Choroid plexus epithelial cell (primary cell): ENCODE measurements at places on chromosomes 7 and 10.

GRCh38 chr7:157542068-157543021, 205.5 kb downstream of the DNAJB6 start:
- DNase-seq = no peak

- no peak for DNase-seq
These were observed 56.0 kb upstream of the CTTNBP2 start for GRCh38 chr7:117929237-117929636.

- DNase-seq = no peak
These were observed 55.3 kb upstream of the KAT6B start for GRCh38 chr10:74771054-74771453.

DNA sequence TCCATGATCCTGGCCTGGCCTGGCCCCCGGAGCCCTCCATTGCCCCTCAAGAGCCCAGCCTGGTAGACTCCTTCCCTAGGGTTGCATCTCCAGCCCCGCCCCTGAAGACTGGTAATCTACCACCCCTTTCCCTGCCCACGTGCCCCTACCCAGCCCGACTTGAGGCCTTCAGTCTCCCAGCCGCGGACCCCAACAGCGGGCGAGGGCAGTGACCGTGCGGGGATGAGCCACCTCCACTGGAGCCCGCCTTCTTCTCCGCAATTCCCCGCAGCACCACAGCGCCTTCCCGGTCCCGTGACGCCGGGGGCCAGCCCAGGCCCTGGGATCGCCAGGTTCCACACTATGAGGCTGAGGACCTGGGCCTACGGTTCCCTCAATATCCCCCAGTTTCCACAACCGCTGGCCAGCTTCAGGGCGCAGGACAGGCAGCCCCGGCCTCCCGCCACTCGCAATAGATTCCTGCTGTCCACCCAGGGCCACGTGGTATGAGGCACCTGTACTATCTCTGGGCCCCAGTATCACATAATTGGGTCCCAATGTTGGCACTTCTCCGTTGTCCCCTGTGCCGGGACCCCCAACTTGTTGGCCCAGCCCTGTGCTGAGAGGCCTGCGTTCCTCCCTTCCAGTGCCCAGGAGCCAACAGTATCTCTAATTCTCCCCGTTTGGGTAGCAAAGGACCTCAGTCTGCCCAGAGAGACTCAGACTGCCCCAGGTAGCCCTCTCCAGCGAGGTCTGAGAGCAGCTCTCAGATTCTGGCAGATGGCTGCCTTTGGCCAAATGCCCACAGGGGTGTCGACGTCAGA, 1.1 kb upstream of the GPRIN2 start:
- no peak for DNase-seq

DNA sequence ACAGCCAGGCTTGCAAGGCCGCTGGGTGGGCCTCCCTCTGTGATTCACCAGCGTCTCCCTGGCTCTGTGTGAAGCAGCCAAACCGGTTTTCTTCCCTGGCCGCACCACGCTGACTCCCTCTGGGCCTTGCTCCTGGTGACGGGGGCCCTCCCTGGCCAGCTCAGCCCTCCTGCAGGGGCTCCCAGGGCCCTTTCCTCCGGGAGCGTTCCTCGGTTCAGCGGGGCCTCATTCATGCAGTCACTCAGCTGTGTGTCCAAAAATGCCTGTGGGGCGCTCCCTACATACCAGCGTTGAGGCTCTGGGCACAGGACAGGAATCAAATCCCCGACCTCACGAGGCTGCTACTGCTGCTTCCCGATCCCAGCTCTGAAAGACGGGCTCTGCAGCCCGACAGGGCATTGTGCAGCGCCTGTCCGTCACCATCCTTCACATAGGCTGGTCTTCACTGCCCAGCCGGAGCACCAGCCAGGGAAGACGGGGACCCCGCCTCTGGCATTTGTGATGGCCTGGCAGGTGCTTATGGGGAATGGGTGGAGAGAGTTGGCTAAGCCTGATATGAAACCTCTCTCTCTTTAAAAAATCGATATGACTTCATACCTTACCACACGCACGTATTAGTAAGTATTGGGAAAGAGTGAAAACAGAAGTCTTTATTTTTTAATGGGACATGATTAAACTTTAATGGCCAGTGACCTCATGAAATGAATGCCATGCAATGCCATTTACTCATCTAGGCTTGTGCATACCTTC, 110.0 kb upstream of the SHH start:
- DNase-seq = no peak

DNA sequence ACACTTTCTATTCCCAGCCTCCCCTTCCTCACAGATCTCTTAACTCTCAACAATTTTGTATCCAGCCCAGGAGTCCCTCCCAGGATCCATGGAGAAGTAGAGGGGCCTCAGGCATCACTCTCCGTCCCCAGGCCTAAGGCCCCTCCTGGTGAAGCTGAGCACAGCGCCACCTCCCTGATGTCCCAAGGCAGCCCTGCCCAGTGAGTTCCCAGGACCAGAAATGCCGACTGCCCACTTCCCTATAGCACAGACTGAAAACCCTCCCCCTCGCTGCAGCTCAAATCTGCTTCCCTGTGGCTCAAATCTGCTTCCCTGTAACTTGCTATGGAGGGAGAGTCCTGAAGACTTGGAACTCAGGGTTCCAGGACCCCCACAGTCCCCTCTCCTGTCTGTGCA, 35.6 kb downstream of the YKT6 start:
- no peak for DNase-seq

- DNase-seq = peak; percentile 25
These were observed 20.4 kb downstream of the TEX36 start for GRCh38 chr10:125662584-125662983.

DNA sequence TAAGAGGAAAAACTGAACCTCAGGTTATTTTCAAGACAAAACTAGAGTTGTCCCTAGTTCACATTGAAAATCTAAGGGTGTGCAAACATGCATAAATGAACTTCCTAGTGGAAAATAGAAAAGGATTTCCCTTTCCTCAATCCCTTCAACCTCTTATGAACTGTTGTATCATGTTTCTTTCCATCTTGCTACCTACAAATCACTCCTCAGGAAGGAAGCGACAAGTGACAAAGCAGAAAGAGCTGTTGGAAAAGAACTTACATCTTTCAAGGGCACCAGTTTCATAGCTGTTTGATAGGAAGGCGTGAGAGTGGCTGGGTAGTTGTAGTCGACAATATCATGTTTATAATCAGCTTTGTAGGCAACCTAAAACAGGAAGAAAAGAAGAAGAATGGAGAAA, 23.9 kb downstream of the NRAP start:
- DNase-seq = no peak

GRCh38 chr10:92719991-92720830, 30.5 kb downstream of the HHEX start:
- no peak for DNase-seq

- no peak for DNase-seq
These were observed 97.7 kb upstream of the CDK6 start for GRCh38 chr7:92934096-92934495.
